ENCODE measurements at places on chromosomes 11 and 22.

DNA sequence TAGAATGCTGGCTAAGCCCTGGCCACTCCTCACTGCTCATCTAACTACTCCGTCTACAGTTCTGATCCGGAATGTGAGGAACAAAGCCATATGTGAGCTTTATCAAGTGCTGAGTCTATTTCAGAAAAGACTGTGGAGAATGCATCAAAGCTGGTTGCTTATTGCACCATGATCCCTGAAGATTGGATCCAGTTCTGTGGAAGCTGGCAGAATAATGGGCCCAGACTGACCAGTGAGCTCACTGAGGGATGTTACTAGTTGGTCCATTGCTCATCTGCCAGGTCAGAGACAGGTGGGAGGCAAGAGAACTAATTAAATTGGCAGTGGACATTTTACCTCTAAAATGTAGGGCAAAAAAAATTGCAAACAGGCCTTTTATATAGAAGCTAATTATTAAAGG is 681.3 kb downstream of the NTM start:
- no peak for DNase-seq

DNA sequence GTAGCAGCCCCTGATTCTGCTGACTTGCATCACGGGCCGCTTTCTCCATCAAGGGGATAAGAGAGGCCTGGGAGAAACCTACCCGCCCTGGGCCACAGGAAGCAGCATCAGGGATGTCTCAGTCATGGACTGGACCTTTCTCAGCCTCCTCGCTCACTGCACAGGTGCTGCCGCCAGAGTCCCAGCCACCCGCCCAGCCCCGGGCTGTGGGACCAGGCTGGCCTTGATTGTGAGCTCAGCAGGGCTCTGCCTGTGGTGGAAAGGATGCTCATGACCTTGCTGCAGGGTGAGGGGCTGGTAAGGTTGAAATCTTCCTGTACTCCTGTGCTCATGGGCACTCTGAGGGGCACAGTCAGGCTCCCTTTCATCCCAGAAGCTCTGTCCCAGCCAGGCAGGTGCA is 26.0 kb upstream of the GGTLC2 start:
- DNase-seq = no peak

DNA sequence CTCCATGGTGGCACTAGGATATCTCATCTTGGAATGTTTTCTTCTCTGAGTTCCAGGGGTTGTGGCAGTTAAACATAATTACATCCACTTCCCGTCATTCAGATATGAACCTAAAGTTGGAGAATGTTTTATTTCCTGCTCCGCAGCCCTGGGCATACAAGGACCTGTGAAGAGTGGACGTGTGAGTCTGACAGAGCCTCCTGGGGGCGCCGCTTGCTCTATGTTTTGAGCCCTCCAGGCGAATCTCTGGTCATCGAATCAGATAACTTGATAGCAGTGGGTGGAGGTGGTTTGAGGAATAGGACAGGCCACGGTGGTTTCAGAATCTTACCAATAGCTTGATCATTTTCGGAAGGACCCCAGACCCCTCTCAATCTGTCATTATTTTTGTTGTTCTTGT is 174.2 kb downstream of the NTM start:
- DNase-seq = no peak

GRCh38 chr11:118565051-118565450 is 680 bp downstream of the IFT46 start:
- no peak for DNase-seq

DNA sequence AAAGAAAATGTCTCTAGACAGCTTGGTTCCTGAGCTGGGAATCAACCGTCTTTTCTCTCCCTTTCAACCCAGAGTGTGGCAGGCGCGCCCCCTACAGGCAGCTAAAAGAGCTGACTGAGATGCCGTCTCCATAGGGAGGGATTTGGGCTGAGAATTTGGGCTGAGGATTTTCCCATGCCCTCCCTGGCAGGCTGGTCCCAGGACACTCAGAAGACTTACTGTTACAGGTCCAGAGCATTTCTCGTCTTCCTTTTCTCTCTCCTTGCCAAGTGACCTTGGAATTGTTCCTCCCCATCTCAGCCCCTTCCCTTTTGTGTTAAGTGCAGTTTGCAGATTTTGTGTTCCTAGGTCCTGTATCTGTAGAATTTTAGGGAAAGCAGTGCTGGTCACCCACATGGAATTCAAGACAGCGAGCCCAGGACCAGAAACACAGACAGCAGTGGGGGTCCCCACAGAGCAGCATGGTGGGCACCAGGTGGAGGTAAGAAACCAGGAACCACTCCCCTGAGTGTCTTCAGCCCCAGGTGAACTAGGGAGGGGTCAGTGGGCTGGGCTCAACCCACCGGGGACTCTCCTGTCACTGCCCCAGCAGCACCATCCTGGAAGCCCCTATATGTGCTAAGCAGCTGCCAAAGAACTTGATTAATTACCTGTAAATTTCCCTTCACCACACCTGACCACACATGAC is 9.9 kb upstream of the IGLL5 start:
- peak; percentile 18 for DNase-seq

GRCh38 chr11:2791521-2792380 is 92.0 kb upstream of the KCNQ1OT1 start:
- DNase-seq = peak; percentile 33

- no peak for DNase-seq
These were observed 11.1 kb downstream of the APOL3 start for GRCh38 chr22:36149441-36149840.

DNA sequence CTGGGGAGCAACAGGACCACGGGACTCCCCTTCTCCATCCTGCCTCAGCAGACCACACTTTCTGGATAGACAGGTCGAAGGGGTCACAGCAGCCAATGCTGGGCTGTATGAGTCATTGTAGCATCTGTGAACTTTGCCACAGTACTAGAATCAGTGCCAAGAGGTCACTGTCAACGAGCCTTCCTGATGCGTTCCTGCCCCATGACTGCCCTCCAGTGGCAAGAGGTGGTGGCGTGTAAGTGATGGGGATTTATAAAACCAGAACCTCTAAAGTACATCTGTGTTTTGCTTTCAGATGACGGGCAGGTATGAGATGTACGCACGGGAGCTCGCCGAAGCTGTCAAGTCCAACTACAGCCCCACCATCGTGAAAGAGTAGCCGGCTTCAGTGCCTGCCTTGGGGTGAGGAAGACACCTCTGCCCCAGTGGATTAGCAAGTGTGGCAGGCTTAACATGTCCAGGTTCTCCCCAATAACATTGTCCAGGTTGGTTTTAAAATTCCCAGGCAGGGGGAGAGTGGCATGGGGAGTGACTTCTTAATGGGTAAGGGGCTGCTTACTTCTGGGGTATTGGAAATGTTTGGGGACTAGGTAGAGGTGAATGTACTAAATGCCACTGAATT is 29.4 kb downstream of the GUCD1 start:
- DNase-seq = peak; percentile 38

- DNase-seq = no peak
These were observed 16.2 kb upstream of the SHANK3 start for GRCh38 chr22:50656122-50657070.

DNA sequence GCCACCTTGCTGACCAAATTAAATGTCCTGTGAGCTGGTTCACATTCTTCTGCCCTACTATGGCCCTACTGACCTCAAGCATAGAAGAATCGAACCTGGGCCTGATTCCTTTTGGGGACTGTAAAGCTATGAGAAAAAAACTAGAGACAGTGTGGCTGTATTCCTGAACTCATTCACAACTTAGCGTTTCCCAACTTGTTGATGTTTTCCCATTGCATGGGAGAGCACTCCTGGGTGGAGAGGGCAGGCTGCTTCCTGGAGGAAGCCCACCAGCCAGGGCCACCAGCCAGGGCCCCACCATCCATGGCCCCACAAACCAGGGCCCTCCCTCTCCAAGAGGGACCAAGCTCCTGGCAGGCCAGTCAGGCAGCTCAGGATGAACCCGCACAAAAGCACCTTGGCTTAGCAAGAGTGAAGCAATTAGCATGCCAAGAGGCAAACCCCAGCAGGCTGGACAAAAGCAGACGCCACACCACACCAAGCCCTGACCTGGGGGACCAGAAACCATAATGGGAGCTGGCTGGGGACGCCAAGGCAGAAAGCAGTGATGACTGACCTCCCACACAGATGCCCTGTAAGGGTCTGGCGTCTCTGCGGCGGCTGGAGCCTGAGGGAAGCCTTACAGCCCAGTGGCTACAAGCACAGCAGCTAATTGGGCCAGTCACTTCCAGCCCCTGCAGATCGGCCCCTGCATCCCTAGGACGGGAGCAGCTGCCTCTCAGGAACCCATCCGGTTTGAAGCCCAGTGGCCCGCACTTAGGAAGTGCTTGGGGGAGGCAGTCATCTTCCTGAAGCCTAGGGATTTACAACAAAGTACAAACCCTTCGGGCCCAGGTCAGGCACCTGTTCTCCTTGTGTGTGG is 2.1 kb downstream of the CERK start:
- DNase-seq = no peak

- DNase-seq = no peak
These were observed 90.3 kb downstream of the MTMR3 start for GRCh38 chr22:29973269-29973668.

DNA sequence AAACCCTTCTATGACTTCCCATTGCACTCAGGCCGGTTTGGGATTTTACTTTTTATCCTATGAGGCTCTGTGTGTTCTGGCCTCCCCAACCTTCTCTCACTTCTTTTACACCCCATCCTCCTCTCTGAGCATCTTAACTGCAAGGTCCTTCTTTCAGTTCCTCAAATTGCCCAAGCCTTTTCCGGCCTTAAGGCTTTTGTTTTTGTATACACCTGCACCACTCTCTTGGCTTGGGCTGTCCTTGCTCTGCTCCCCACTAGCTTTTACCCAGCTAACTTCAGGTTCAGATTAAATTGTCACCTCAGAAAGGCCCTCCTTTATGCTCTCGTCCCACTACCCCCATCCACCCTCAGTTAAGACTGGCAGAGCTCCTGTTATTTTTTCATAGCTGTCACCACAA is 55.5 kb downstream of the FAM83F start:
- no peak for DNase-seq

DNA sequence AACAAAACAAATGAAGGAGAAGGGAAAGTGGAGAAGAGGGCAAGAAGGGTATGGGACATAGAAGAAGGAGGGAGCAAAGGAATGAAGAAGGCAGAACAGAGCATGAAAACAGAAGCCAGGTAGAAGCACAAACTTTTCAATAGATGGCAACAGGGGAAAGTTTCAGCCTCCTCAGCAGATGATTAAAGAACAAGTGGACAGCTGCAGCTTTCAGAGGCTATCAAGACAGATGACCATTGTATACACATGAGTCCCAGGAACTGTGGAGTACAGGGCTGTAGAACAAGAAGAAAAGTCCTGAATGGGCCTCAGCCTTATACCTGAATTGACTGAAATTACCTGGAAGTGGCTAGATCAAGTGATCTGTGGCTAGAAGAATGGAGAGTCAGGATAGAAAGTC is 62.0 kb upstream of the FIBIN start:
- DNase-seq = no peak

DNA sequence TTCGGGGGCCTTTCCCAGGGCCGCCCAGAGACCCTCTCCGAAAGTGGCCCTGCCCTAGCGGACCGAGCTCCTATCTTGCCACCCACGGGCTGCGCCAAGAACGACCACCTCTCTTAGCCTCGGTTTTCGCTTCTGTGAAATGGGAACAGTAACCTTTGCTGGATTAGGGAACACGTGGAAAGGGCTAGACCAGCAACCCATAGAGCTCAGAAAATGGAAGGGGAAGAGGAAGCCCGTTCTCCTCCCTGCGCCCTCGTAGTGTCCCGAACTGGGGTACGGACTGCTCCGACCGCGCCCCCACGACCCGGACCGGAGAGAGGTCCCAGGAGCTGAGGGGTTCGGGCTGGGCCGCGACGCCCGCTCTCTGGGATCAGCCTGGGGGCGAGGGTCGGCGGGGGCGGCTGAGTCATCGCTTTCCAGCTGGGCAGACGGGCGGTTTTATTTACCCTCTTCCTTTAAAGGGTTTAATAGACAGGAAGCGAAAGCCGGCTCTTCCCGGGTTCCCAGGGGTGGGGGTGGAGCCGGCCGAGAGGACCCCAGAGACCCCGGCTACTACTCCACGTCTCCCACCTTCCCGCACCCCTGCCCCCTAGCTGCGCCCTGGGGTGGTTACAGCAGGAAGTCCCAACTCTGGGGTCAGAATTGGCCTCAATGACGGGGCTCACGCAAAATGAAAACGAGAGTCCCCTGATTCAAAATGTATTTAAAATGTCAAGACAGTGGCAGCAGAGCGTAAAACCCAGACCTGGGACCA is 907 bp upstream of the PHLDA2 start:
- peak; percentile 58 for DNase-seq

DNA sequence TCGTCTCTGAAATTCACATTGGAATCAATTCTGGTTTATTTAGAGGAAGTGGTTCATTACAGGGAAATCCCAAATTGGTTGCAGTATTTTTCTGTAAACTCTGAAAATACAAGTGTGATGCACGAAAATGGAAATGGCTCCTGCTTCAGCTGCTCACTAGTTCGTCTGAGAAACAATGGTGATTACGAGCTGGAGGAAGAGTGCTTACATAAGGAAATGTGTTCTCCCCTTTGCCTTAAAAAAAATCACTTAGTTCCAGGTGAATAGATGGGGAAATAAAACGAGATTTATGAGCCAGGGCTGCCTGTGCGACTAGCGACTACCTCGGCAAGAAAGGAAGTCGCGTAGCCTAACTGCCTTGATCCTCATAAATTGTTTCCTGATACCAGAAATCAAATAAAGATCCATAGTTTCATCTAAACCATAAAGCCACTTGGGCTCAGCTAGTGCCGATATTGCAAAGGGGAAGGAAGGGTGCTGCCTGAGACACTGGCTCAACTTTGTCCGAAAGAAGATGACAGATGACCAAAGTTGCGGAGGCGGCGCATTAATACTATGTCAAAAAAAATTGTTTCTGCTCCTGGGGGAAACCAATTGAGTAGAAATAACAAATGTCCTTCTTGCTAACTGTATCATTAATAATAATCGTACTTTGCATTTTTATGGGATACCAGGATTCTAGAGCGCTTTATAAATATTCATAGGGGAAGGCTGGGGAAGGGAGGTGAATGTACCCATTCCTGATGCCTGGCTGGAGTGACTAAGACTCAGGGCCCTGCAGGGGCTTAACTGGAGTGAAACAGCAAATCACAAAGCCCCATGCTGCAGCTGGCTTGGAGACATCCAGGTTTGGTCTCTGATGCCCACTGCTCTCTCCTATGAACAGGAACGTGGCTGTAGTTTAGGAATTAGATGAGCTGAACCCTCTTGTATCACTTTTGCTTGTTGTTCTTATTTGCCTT is 185.7 kb downstream of the BLID start:
- DNase-seq = peak; percentile 16

- peak; percentile 40 for DNase-seq
These were observed 53.8 kb downstream of the ST14 start for GRCh38 chr11:130213143-130213978.

DNA sequence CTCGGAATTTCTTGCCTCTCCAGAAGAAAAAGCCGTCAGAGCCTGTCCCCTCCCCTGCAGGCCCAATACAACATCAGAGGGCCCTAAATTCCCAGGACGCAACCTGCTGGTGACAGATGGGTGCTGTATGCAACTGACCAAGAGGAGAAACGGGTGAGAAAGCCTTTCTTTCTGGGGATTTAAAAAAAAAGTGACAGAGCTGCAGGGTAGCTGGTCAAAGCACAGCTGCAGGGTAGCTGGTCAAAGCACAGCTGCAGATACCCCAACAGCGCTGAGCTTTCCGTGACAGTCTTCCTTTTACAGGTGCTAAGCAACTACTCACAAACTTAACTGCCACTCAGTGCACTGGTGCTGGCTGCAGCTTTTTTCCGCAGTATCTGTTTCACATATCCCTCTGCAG is 17.8 kb downstream of the AP1B1 start:
- no peak for DNase-seq

GRCh38 chr11:100972046-100972445 is 157.6 kb downstream of the PGR start:
- DNase-seq = no peak

Data from NCI-H345 (cell line).